CD4-positive, alpha-beta T cell (primary cell): ENCODE measurements at places on chromosomes 5 and 9. TPM values are rescaled to one million over a fixed set of nuclear protein-coding genes. Genes with fewer than 3 reads are reported as not detected.

DNA sequence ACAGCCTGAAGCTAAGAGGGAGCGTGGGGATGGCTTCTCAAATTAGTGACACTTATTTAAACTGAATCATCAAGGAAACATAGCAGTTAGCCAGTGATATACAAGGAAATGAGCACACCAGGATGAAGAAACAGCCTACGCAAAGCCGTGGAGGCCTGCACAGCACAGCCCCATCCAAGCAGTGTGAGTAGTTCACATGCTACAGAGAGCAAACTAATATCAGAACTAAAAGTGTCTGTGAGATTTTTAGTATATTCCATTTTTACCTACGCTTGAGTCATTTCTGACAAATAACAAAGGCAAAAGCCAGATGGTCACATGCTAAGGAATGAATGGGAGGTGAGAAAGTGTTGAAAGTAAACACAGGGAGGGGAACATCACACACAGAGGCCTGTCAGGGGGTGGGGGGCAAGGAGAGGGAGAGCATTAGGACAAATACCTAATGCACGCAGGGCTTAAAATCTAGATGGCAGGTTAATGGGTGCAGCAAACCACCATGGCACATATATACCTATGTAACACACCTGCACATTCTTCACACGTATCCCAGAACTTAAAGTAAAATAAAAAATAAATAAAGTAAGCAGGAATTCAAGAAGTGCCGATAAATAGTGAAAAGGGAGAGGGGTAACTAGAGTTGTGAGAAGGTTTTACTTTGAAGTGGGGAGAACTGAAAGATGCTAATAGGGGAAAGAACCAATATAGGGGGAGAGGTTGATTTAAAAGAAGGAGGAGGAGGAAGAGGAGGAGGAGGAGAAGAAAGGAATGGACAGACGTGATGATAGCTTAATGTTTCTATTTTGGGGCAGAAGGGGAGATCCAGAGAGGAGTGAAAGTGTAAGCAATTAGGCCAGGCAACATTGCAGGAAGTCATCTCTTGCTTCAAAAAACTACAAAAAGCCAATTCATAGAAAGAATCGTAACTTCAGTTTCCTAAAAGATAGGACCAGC, 100.9 kb upstream of the PTGER4 start:
- peak overlapping the region; percentile 13 for H3K4me3 ChIP-seq
- no peak for DNase-seq
- H3K27ac ChIP-seq: no peak overlapping the region
- H3K36me3 ChIP-seq: no peaks in the 10 kb centered on the region
- no peaks in the 10 kb centered on the region for H3K27me3 ChIP-seq

DNA sequence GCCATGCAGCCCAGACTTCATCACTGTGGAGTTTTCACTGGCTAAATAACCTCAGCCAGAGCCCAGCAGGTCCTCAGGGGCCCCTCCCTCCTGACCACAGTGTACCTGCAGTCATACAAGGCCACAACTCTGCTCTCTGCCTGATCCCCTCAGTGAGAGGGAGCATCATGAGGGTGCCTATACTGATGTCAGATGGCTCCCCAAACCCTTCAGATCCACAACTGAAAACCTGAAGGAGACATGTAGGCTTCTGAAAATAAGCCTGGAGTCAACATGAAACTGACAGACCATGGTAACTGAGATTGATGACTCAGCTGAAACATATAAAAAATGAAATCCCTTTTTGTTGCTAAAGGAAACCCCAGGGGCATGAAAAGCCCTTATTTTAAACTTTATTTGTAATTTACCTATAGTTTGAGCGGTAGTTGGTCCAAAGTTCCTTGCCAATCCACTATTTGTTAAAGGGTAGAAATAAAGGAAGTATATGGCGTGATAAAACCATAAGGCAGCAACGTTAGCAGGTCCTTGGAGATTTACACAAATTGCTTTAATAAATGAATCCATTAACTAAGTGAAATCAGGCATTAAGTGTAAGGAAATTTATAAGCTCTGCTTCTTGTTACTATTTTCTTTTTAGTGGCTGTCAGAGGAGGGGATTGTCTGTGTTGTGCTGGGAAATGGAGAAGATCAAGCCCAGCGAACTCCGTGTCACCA, 68.3 kb downstream of the FGF1 start:
- H3K27me3 ChIP-seq: no peaks in the 10 kb centered on the region
- H3K36me3 ChIP-seq: no peaks in the 10 kb centered on the region

GRCh38 chr5:81842795-81843398, 92.0 kb upstream of the SSBP2 start:
- no peak for DNase-seq
- no peak overlapping the region for H3K4me3 ChIP-seq
- H3K27me3 ChIP-seq: no peaks in the 10 kb centered on the region
- H3K4me1 ChIP-seq: peaks cover 8% of the 10 kb centered on the region

DNA sequence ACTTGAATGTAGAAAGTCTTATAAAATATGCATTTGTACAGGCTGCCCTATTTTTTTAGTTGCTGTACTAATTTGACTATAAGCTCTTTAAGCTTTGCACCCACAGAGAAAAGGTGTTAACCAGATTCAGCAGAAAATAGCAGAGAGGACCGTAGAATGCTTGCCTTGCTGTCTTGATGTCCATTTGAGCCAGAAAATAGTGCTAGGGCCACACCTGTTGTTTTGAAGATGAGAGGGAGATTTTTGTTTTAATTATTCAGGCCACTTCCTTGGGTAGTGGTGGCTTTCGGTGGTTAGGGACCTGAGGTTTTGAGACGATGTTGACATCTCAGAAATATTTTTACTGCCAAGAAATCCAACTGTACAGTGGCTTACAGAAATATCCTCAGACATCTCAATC, 196.0 kb downstream of the SPATA31D1 start:
- DNase-seq: no peak
- no peaks in the 10 kb centered on the region for H3K27me3 ChIP-seq
- H3K36me3 ChIP-seq: no peaks in the 10 kb centered on the region
- no peak overlapping the region for H3K4me3 ChIP-seq
- H3K4me1 ChIP-seq: no peaks in the 10 kb centered on the region

DNA sequence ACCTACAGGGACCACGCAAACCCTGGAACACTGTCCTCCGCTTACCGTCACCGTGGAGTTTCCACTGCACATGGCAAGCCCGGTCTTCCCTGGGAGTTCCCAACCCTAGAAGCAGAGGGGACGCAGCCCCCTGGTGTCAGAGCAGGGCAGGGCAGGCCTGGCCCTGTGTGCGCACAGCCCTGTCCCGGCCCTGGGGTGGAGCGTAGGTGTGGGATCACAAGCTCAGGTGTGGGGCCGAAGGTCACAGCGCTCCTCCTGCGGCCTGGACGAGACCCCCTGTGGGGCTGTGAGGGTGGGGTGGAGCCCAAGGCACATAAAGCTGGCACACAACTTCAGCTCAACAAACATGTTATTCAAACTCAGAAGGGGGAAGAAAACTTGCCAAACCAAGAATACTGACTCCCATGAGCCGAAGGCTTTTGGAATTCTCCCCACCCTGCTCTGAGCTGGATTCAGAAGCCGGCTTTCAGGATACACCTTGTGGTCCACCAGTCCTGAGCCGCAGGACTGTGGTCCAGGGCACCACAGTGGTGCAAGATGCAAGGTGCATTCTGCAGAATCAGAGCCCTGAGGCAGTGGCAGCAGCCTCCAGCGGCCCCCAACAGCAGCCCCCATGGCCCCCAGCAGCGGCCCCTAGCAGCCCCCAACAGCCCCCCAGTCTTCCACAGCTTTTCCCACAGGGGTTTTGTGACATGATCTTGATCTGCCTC, 11.8 kb upstream of the EXOC3 start:
- DNase-seq: no peak
- peaks cover 4% of the 10 kb centered on the region for H3K27me3 ChIP-seq
- H3K27ac ChIP-seq: no peak overlapping the region
- no peaks in the 10 kb centered on the region for H3K4me1 ChIP-seq
- no peaks in the 10 kb centered on the region for H3K36me3 ChIP-seq

- peaks cover 22% of the 10 kb centered on the region for H3K4me1 ChIP-seq
- peak within 1 kb of the TSS; percentile 34 for H3K27ac ChIP-seq
- peak within 1 kb of the TSS; percentile 74 for H3K4me3 ChIP-seq
Observed at GRCh38 chr5:179858586-179859427, at the start of gene MRNIP. MRNIP (minus strand) TSS chr5:179858817; CDS start chr5:179858796, 21 bp downstream.

GRCh38 chr5:35183556-35183955, 46.7 kb downstream of the PRLR start:
- H3K27me3 ChIP-seq: no peaks in the 10 kb centered on the region
- no peak overlapping the region for H3K4me3 ChIP-seq
- DNase-seq: no peak
- no peak overlapping the region for H3K27ac ChIP-seq

DNA sequence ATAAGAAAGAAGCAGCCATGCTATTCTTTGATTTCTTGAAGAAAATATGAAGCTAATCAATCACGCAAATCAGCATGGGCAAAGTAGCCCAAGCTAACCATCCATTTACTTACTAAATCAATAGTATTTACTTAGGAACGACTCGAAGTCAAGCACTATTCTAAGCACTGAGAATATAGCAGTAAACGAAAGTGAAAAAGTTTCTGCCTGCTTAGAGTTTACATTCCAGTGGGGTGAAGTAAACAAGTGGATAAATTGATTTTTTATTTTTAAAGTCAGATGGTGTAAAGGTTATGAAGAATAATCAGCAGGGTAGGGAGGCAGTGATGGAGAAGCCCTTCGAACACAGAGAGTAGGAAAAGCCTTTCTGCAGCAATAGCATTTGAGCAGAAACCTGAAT, 5.5 kb downstream of the TSTD2 start:
- H3K4me1 ChIP-seq: peaks cover 15% of the 10 kb centered on the region

GRCh38 chr5:64160201-64160600, 5.4 kb upstream of the RNF180 start:
- H3K4me1 ChIP-seq: no peaks in the 10 kb centered on the region
- H3K4me3 ChIP-seq: no peak overlapping the region
- H3K27me3 ChIP-seq: peaks cover 21% of the 10 kb centered on the region
- no peak for DNase-seq
- H3K36me3 ChIP-seq: no peaks in the 10 kb centered on the region

GRCh38 chr5:116518423-116518822, 56.2 kb downstream of the SEMA6A start:
- no peaks in the 10 kb centered on the region for H3K4me1 ChIP-seq
- no peaks in the 10 kb centered on the region for H3K36me3 ChIP-seq
- no peaks in the 10 kb centered on the region for H3K27me3 ChIP-seq
- DNase-seq: no peak

DNA sequence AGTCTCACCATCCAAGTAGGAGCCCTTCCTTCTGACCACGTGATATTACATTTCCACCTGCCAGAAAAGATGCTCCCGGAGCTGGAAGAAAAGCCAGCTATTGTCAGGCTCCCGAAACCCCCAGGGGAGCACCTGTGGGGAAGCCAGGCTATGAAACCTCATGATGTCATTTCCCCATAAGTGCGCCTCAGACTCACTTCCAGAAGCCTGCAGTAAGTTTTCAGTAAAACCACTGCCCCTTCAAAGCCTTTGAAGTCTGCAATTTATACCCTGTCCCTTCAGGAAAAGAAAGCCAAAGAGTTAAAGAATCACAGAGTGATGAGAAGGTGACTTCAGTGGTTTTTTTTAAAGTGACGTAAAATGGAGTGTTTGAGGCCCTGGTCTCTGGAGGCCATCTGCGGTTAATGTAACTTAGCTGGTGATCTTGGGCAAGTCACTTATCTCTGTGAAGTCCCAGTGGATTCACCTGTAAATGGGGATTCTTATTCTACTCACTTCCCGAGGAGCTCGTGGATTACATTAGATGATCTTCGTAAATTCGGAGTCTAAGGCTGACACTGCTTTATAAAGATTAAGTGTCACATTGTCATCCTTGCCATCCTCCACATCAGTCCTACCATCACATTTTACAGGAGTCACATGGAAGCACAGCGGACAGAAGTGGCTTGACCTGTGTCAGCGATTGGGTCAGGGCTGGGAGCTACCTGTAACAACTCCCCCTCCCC, 2.6 kb upstream of the SEMA6A start:
- no peak for DNase-seq
- peaks cover 61% of the 10 kb centered on the region for H3K27me3 ChIP-seq
- no peak overlapping the region for H3K4me3 ChIP-seq
- no peaks in the 10 kb centered on the region for H3K36me3 ChIP-seq

DNA sequence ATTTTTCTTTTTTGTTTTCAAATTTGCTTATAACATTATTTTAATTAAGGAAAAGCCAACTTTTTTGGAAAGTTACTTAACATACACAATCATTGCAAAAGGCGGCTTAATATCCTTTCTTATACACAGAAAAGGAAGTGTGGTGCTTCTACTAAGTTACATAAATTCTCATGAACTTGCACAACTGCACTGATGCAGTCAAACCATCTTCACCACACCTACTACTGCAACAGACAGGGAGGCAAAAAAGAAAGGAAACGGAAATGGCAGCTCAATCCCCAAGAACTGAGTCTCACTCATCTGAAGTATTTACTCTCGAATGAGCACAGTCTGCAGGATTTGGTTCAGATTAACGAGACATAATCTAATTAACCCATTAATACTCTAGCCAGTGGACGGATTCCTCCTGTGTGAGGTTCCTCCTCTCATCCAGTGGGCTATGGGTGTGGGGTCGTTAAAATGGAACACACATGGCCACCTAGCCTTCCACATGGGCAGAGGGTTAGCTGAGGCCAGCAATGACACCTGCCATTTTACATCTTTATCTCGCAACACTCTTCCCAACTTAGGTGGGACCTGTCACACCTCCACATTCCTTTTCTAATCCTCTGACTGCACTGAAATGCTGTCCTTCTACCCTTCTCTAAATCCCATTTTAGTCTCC, 30.0 kb downstream of the GOLM1 start:
- no peaks in the 10 kb centered on the region for H3K4me1 ChIP-seq
- peak; percentile 20 for DNase-seq
- H3K4me3 ChIP-seq: no peak overlapping the region
- H3K27ac ChIP-seq: no peak overlapping the region

DNA sequence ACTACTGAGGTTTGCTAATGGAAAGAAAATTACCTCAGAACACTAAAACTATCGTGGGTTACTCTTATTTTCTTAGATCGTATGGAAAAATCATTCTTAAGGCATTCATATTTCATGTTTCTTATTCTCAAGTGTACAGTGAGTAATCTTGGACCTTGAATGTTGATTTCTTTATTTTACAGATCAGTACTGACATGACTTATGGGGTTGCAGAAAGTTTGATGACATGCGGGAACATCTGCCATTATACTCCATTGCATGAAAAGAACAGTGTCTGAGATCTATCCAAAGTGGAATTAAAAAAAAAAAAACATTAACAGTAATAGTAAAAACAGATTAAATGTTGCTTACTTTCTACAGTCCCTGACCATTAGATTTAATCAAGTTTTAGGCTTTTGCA, 1290.2 kb upstream of the WWC1 start:
- no peak for DNase-seq
- no peaks in the 10 kb centered on the region for H3K4me1 ChIP-seq
- H3K27me3 ChIP-seq: no peaks in the 10 kb centered on the region
- no peak overlapping the region for H3K4me3 ChIP-seq
- no peak overlapping the region for H3K27ac ChIP-seq
- no peaks in the 10 kb centered on the region for H3K36me3 ChIP-seq

Gene RORB
- total RNA-seq: not detected

Gene HTR4
- not detected for total RNA-seq

Gene ADRA1B
- total RNA-seq: not detected

Gene HAVCR2
- total RNA-seq: 1.4 TPM

Gene IFNA21
- not detected for total RNA-seq

Gene EQTN
- total RNA-seq: not detected

Gene SOWAHA
- not detected for total RNA-seq

Gene ACOT12
- 0.39 TPM for total RNA-seq

Gene ORM2
- total RNA-seq: not detected
